ENCODE measurements at places on chromosomes 7 and 10. TPM values are rescaled to one million over a fixed set of nuclear protein-coding genes. Genes with fewer than 3 reads are reported as not detected.
A peak's percentile ranks its signal among the peaks of the same experiment; 100 is the strongest.

Gene ADCYAP1R1
- 1.8 TPM for total RNA-seq

DNA sequence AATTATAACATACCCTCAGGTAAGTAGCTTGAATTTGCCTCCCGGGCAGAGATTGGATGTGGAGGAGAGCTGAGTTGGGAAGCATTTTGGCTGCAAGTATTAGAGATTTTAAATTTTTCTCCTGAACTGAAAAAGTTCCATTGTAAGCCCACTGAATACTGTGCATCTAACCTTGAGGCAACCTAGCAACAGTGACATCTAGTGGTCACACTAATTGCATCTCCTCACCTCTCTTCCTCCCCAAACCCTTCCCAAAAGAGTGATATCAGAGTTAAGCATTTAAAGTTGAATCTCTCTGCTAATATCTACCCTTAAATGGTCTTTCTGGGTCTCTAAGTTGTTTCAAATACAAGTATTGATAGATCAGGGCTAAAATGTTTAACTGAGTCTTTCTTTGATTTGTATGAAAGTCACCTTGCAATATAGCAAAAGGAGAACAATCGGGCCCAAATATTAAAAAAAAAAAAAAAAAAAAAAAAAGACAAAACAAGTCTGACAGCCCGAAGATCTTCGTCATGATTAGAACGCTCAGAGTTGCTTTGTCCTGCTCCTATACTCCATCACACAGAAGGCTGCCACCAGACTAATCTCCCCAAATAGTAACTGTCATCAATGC lies 40.4 kb upstream of the DLX5 start:
- no peak for DNase-seq

- no peak for DNase-seq
These were observed 59.8 kb upstream of the PDSS1 start for GRCh38 chr10:26637521-26638275.

GRCh38 chr7:51187941-51188340 lies 128.7 kb downstream of the COBL start:
- no peak for DNase-seq

DNA sequence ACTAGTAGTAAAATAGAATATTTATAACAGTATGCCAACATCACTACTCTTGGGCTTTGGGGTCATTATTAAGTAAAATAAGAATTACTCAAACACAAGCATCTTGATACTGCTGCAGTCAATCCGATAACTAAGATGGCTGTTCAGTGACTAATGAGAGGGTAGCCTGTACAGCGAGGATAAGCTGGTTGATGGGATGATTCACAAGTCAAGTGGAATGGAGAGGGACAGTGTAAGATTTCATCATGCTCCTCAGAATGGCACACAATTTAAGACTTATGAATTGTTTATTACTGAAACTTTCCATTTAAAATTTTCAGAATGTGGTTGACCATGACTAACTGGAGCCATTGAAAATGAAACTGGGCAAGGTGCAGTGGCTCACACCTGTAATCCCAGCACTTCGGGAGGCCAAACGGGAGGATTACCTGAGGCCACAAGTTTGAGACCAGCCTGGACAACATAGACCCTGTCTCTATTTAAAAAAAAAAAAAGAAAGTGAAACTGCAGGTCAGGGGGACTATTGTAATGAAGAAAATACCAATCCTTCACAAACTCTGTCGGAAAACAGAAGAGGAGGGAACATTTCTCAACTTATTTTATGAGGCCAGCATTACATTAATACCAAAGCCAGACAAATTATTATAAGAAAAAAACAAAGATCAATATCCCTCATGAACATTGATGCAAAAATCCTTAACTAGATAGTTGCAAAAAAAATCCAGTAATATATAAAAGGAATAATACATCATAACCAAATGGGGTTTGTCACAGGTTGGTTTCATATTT lies 11.2 kb downstream of the AVL9 start:
- no peak for DNase-seq

GRCh38 chr7:95427166-95427565 lies 7.7 kb downstream of the PON2 start:
- DNase-seq, result no peak

- DNase-seq, result peak; percentile 71
These were observed 28.9 kb upstream of the TNRC18 start for GRCh38 chr7:5452470-5452899.

Gene GRB10
- total RNA-seq, result 58.6 TPM

GRCh38 chr7:23100697-23101096 lies 4.9 kb upstream of the KLHL7 start:
- DNase-seq, result no peak

Gene WDR11
- 46.0 TPM for total RNA-seq

DNA sequence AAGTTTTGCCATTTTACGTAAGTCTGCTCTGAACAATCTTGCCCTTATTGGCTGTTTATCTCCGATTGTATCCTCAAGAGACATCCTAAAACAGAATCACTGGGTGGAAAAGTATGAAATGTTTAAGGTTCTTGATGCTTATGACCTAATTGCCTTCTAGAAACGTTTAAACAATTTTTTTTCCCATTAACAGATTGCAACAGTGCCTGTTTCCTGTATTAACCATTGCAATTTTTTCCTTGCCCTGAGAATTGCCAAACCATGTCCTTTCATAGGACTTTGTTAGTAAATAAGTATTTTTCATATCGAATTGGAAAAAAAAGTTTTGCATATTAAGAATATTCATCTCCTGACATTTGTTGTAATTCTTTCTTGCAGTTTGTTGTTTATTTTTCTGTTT lies 639.8 kb downstream of the INHBA start:
- DNase-seq, result no peak

Gene SPOCK2
- 187 TPM for total RNA-seq

DNA sequence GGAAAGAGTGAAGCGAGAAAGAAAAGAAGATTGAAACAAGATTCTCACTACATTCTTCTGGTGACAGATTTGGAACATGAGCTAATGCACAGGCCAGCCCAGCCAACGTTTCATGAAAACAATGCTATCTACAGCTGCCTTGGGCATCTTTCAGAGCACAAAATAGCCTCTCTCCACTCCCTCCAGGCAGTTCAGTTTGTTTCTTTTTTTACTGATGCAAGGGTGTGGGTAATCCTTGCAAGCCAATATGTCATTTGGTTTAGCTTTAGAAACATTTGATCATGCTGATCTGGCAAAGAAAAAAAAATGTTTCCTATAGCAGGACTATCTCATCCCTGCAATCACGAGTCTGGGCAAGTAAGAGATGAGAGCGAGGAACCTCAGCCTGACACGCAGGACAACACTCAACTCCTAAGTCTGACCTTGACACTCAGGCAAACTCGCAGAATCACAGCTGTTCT lies 35.9 kb downstream of the SVIL start:
- no peak for DNase-seq

Gene CH25H
- total RNA-seq, result 7.8 TPM

- no peak for DNase-seq
These were observed 32.3 kb downstream of the RBM17 start for GRCh38 chr10:6121146-6121545.

GRCh38 chr7:1290026-1290678 lies 57.5 kb downstream of the UNCX start:
- no peak for DNase-seq

GRCh38 chr7:16881844-16882243 lies at the start of gene AGR3:
TSS of gene AGR3 (minus strand) at chr7:16881983. CDS start at chr7:16878618, 3,365 bp downstream.
- no peak for DNase-seq

DNA sequence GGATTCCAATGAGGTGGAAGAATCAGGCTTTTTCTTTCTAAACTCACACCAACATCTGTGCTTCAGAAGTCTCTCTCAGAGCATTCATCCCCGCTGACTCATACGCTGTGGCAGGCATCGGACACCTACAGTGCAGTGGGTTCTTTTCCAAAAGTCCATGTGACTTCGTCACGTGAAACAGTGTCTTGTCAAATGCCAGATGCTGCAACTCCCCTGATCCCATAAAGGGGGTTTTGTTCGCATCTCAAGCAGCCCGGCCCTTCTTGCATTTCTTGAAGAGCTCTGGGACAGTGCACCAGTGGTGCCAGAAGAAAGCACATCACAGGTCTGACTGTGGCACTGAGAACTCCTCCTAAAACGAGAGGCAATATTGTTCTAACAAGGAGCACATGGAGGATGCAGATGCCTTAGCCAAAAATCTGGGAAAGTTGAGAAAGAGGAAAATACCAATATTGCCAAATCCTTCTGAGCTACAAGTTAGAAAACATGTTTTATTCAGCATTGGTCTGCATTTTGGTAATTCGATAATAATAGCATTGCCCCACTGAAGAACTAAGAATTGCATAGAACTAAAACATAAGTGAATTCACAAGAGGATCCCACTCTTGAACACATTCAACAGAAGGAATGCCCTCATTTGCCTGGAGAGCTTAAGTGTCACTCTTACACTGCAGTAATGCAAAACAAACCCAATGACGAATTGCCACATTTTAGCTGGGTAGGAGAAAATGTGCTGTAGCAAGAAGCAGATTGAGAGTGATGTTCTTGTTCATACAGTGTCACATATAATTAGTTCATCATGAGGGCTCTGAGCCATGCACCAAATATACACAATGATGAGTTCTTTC lies 204.4 kb downstream of the CXCL12 start:
- no peak for DNase-seq

Gene CEP55
- total RNA-seq, result 0.35 TPM

DNA sequence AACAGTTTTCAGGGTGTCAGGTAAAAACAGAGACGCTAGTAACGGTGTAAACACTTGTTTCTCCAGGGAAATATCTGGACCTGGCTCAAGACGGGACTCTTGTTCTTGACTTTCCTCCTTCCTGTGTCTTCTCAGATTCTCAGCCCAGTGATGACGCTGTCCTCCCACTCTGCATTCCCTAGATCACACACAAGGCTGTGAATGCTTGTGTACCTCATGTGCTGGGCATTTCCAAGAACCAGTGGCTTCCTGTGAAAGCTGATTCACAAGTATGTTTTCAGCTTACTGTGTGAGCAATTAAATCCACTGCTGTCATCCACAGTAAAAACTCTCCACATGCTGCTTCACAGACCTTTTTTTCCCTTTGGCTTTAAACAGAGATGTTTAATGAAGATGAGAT lies 193.8 kb upstream of the DPP6 start:
- no peak for DNase-seq

Gene TMEM26
- 0.46 TPM for total RNA-seq

Gene UTF1
- total RNA-seq, result not detected

GRCh38 chr7:151503902-151504714 lies 15.6 kb downstream of the RHEB start:
- no peak for DNase-seq

Gene PAPSS2
- 210 TPM for total RNA-seq

GRCh38 chr7:30934732-30935568 lies 23.3 kb downstream of the AQP1 start:
- DNase-seq, result no peak

Gene TWIST1
- total RNA-seq, result not detected

GRCh38 chr7:82317257-82317721 lies 126.3 kb downstream of the CACNA2D1 start:
- no peak for DNase-seq

All from upper lobe of right lung (tissue), 1 donor.